Fibroblast of the aortic adventitia (primary cell): ENCODE measurements at places on chromosomes 1 and 21. TPM values are rescaled to one million over a fixed set of nuclear protein-coding genes. Genes with fewer than 3 reads are reported as not detected.

- DNase-seq, result peak; percentile 16
These were observed 5.7 kb downstream of the DUSP23 start for GRCh38 chr1:159786465-159786864.

DNA sequence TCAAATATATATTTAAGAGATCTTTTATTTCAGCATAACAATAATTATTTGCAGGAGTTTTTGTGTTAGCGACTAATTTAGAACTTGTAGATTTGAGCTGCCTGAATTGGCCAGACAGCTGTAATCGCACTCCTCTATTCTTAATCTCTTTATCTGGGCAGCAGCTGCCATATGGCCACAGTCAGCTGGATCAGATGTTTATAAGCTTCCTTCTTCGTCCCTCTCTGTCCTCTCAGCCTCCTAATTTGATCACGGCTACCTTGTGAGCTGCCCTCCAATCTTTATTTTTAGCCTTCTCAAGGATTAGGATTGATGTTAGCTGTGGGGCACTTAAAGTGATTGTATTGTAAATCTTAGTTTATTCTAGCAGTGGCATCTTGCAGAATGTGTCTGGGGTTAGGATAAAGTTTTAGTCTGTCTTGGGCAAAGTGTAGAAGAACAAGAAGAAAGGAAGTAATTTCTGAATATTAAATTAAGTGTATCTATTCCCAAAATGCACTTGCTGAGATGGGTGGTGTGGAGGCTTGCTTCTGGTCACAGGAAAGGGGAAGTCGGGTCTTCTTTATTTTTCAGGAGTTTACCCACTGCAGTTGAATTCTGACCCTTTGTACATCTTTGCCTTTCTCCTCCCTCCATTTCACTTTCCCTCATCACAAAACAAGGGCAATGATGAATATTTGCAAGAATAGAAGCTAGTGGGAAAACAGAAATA, 1.1 kb downstream of the ZBTB18 start:
- no peak for DNase-seq

DNA sequence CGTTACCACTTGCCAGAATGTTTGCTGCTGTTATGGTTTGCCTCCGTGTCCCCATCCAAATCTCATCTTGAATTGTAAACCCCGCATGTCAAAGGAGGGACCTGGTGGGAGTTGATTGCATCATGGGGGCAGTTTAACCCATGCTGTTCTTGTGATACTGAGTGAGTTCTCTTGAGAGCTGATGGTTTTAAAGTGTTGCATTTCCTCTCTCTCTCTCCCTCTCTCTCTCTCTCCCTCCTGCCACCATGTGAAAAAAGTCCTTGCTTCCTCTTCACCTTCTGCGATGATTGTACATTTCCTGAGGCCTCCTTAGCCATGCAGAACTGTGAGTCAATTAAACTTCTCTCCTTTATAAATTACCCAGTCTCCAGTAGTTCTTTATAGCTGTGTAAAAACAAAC, 44.4 kb downstream of the CFHR5 start:
- no peak for DNase-seq

DNA sequence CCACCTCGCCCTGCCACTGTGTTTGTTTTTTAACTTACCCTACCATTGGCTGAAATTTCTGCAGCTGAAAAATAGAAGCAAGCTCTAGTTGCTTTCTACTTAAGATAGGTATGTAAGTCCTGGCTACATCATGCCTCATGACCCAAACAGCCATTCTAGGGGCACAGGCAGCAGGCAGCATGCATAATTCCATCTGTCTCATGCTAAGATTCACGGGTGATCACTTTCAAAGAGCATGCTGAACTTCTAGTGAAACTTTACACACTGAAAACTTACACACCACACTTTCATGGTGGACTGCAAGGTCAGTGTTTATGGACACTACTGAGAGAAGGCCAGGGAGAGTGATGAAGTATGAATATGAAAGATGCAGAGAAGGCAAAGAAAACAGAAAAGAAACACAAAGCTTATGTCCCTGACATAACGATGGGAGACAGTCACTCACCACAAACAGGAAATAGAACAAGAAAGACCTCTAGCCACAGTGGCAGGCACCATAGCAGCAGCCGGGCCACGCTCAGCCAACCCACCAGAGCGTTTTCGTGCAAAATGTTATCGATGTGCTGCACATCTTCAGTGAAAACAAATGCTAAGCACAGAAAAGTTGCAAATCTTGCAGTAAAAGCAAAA, 102.3 kb upstream of the TIAM1 start:
- DNase-seq, result no peak

DNA sequence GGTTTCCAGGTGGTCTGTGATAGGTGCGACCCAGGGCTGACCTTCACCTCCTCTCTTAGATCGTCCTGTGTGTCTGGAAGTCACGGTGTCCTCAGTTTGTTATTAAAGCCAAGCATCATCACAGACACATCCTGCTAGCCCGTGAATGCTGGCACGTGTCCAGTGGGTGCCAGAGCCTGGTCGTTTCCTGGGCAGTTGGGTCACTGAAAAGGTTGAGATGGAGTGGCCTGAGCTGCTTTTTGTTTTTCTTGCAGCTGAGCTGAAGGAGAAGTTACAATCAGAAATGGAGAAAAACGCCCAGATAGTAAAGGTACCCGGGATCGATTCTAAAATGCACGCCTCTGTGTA, 23.2 kb downstream of the PCNT start:
- no peak for DNase-seq

GRCh38 chr1:82901561-82901960, 1097.4 kb downstream of the TTLL7 start:
- DNase-seq, result no peak

Gene TDRD5
- not detected in 2 replicates for total RNA-seq

- DNase-seq, result no peak
These were observed 126.1 kb downstream of the SLC44A5 start for GRCh38 chr1:75484789-75485188.

- no peak for DNase-seq
These were observed 15.1 kb downstream of the BLACAT1 start for GRCh38 chr1:205440476-205441317.

GRCh38 chr1:35884934-35885333, 1.9 kb downstream of the AGO1 start:
- DNase-seq, result no peak

GRCh38 chr21:38126666-38127303, 130.0 kb upstream of the KCNJ15 start:
- peak; percentile 35 for DNase-seq

- no peak for DNase-seq
These were observed 5.6 kb downstream of the BTBD8 start for GRCh38 chr1:92085727-92086126.

Gene PTAFR
- under 0.01 and 0.65 TPM in 2 replicates for total RNA-seq

GRCh38 chr1:166924823-166925541, 48.9 kb upstream of the TADA1 start:
- DNase-seq, result no peak

DNA sequence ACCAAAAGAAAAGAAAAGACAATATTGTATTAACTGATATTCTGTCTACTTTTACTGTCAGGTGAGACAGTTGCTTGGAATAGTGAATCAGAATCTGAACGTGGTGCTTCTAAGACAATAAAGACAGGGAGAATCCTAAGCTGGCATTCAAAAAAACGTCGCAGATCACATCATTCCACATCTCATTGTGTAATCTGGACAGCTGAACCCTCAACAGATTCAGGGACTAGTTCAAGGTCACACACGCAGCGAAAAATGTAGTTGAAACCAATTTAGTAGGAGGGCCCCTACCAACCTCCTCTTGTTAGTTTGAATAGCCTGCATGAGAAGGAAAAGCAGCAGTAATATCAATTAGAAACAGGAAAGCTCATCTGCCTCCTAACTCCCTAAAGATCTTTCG, 46.4 kb upstream of the KRTAP19-8 start:
- DNase-seq, result no peak

DNA sequence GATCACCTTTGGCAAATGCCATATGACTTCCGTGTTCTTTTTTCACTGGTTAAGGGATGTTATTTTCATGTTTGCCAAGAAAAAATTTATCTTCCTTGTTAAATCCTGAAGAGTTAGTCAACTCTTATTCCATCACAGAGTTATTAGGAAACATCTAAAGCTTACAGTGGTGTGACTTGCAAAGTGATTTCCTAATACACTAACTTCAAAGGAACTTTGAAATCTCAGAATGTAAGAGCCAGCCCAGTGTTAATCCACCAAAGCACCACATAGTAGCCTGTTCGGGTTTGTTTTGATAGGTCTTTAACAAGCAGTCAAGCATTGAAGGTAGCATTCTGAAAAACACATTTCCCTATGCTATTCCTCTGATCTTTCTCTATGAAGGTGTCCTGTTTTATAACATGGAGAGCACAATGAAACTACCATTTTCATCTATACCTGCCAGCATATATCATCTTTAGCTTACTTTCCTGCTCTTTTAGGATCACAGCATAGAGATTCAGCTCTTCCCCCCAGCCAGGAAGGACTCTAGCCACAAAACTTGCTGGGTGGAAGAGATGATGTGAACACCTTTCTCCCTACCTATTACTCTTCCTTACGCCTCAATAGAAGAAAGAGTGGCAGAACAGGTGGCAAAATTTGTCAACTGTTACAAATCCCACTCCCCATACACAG, 82.4 kb upstream of the MAGI3 start:
- DNase-seq, result peak; percentile 73
